ENCODE measurements at places on chromosomes 11 and 22.

- no peak for DNase-seq
These were observed 580.1 kb downstream of the BUD13 start for GRCh38 chr11:116192509-116193210.

DNA sequence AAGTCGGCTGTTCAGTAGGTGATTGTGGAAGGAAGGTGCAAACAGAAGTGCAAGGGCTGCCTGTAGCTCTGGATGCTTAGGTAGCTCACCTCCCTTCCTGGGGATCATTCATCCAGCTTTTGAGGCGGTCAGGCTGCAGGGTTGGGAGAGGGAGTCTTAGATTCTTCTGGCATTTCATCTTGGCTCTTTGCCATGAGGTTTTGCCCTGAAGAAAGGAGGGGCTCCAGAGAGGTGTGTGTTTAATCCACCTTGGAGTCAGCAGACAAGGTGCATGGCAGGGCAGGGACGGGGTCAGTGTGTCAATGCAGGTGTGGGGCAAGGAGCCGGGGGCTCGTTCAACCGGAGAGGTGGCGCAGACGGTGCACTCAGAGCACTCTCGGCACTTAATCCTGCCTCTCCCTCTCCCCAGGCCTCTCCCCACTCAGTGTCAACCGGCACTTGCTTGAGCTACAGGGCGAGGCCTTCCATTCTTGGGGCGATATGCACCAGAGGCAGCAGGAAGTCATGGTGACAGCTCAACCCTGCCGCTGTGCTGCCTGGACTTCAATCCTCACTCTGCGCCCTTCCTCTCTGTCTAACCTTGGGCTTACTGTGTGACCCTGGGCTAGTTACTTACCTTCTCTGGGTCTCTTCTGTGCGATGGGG is 7.2 kb downstream of the ADAMTS15 start:
- no peak for DNase-seq

DNA sequence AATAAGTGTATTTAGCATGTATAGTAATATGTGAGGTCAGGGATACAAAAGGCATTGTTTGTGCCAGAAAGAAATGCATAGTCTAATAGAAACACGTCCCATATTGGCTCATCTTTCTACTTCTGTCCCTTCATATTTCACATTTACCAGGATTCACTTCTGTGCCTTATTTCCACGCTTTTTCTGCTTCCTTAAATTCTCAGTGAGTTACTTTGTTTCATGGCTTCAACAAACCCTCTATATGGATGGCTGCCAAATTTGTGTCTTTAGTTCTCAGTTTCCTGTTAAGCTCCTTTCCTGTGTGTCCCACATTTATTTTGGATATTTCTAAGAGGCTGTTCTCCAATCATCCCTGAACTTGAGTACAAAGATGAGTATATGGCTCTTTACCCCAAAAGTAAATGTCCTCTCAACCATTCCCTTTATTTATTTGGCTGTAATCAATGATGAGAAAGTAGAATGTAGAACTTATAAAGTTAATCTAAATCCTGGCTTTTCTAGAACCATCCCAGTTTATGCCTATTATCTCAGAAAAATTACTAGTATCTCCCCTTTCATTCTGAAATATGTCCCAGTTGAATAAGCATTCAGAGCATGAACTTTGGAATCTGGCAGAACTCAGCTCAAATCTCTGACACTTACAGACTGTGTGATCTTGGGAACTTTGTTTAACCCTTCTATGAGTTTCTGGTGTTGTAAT is 23.5 kb downstream of the OR8B12 start:
- DNase-seq, result no peak

GRCh38 chr11:80441821-80442220 is 1001.0 kb upstream of the TENM4 start:
- DNase-seq, result no peak

- peak; percentile 97 for DNase-seq
These were observed 41.8 kb downstream of the OSBPL5 start for GRCh38 chr11:3123305-3123704.

DNA sequence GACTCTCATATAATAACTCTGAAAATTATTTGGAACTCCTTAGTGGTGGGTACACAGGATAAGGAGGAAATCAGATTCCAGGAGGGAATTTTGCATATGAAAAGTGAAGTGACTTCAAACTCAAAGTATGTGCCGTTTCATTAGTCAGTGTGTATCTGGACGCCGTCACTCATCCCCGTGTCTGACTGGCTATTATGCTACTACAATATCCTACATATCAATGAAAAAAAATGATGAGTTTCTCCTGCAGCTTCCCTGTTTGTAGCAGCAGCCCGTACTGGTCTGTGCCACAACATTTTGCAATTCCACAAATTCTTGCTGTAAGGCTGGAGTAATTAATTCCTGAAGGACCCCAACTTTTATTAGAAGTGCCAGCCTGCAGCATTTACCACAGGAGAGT is 16.5 kb downstream of the WT1 start:
- no peak for DNase-seq

DNA sequence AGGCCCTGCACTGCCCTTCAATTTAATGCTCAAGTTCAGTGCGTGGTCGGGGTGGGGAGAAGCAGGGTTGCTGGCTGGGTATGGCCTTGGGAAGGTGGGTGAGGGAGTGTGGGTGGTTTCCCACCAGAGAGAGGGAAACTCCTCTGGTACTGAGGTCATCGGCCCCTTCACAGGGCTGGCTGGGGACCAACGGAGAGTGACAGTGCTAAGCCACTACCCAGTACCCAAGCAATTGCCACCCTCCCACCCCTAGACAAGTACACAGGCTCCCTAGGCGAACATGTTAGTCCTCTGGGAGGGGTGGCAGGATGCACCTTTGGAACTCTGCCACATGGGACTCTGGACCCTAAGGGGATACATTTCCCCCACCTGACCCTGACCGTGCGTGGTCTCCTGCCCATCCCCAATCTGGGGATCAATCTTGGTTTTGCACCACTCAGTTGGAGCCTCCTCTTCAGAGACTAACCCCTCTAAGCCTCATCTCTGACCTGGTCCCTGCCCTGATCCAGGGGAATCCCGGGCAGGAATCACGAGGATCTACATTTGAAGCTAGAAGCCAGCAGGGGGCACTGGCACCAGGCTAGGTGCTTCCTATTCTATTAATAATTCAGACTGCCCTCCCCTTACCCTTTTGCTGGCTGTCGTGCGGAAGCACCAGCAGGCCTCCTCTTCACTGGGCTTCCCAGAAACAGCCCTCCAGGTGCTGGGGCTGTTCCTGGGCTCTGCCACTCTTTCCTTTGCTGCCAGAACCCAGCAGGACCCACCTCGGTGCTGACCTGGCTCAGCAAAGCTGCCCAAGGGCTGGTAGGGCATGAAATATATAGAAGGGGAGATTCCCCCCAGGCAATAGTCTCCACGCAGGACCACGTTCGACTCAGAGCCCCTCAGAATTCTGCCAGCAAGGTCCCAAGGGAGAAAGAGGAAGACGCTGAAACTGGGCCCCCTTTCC is 377.7 kb downstream of the TENM4 start:
- no peak for DNase-seq

GRCh38 chr22:45587638-45588505 is 83.8 kb upstream of the ATXN10 start:
- DNase-seq, result no peak

DNA sequence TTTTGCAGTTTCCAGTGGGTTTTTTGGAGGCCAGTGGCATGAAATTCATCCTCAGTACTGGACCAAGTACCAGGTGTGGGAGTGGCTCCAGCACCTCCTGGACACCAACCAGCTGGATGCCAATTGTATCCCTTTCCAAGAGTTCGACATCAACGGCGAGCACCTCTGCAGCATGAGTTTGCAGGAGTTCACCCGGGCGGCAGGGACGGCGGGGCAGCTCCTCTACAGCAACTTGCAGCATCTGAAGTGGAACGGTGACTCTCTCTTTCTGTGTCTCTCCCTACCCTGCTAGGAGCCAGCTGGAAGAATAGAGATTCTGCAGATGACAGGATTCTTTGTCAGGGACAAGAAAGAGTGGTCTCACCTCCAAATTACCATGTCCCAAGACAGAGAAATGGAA is 25.5 kb downstream of the EHF start:
- DNase-seq, result no peak

DNA sequence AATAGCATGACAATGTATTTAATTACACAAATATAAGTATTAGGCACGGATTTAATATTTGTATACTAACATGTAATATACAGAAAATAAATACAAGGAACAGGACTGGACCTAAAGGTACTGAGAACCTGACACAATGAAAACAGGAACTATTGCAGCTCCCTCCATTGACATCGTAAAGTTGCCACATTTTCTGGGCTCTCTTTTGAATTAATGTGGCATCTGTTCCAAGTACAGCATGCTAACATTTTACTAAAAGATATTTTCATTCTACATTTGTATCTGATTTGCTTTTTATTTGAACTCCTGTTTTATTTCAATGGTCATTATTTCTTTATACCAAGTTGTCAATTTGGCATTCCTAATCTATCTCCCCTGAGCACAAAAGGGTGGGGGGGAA is 15.3 kb downstream of the PHF21A start:
- no peak for DNase-seq

DNA sequence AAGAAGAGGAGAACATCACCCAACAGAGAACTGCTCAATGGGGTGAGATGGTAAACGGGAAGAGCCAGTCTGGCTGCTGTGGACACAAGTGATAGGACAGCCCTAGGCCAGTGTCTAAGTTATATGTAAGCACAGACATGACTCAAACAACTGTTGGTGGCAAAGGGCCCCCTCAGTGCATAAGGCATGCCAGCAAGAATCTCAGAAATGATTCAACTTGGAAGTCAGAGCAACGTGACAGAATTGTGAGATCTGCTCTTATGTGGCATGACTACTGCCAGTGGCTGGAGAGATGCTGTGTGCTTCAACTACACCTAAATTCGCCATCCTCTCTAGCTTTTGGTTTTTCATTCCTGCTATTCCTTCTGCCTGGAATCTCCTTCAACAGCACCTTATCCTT is 7.4 kb downstream of the SLN start:
- no peak for DNase-seq

DNA sequence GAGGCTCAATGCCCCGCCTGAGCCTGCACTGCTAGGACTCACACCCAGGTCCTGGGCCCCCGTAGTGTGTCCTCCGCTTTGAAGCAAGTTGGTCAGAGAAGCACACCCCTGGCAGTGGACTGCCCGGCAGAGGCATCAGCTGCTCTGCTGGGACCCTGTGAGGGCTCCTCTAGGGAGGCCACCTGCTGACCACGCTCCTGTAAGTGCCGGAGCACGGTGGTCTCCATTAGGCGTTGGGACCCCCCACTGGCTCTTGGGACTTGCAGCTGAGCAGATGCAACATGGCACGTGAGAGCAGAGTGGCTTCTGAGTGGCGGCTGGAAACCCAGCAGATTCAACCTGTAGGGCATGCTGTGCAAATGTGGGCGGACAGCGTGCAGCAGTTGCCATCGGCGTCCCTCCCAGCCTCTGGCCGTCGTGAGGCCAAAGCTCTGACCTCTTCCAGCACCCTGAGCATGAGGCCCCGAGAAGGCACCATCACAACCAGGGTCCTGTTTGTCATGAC is 16.9 kb downstream of the MRGPRG start:
- DNase-seq, result no peak

DNA sequence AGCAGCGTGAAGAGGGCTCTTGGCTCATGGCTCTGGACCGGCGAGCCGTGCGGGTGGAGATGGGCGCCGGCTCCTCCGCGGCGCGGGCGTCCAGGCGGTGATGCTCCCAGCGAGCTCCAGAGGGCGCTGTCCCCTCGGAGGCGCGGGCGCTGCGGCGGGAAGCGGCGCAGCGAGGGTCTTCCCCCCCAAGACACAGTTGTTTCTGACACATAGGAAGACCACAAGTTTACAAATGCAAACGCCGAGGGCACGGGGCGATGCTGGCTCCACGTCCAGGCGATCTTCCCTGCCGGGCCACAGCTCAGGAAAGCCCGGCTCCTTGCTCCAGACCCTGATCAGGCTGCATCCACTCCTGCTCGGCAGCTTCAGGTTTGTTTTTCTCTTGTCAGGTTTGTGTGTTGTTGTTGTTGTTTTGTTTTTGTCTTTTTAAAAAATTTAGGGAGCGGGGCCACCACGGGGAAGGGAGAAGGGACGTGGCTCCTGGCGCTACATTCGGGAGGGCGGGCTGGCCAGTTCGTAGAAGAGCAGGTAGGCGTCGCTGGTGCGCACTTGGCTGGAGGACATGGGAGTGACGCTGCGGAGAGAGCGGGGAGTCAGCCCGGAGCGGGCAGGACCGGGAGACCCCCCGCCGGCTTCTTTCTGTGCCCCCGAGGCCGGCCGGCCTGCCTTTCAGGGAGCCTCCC is 10.0 kb upstream of the MFRP start:
- peak; percentile 70 for DNase-seq

- no peak for DNase-seq
These were observed 235.7 kb downstream of the BUD13 start for GRCh38 chr11:116537121-116537520.

DNA sequence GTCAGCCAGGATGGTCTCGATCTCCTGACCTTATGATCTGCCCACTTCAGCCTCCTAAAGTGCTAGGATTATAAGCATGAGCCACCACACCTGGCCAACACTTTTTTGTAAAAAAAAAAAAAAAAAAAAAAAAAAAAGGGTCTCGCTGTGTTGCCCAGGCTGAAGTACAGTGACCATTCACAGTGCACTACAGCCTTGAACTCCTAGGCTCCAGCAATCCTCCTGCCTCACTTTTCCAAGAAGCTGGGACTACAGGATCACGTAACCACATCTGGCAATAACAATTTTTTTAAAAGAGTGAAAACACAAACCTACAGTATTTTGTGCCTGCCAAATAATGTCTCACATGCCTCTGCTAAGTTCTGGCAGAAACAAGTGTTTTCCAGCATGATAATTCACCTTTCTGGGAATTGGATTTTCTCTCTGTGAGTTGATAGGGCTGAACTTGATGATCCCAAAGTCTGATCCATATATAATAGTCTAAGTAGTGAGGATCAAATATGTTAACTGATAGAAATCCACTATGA is 30.6 kb downstream of the ADORA2A start:
- DNase-seq, result no peak

GRCh38 chr22:27206374-27207133 is 549.2 kb downstream of the MIAT start:
- no peak for DNase-seq

- DNase-seq, result no peak
These were observed 4.2 kb upstream of the NFAM1 start for GRCh38 chr22:42436404-42436803.

- peak; percentile 89 for DNase-seq
These were observed 4.0 kb upstream of the MCAM start for GRCh38 chr11:119320776-119321524.

DNA sequence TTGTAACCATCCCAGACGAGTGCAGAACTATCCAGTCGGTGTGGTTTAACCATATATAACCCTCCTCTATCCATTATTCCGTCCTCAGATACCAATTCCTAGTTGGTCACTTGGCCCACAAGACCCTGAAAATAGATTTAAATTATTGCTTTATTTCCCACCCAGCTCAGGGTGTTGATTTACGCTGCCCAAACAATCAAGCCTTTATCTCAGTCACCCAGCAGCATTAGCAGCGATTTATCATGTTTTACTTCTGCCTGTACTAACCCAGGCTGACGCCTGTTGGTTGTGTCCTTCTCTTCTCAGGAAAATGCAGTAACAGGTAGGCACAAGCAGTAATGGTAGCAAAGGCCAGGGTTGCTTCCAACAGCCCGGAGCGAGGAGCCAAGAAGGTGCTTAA is 81.2 kb downstream of the DSCAML1 start:
- no peak for DNase-seq

Data from lower leg skin (tissue), 4 donors.